Activated naive CD4-positive, alpha-beta T cell treated with anti-CD3 and anti-CD28 coated beads, Interleukin-2, amount 10 ng/mL, durations not matched to agents 5 hours and 36 hours (primary cell): ENCODE measurements at places on chromosomes 6 and 20. TPM values are rescaled to one million over a fixed set of nuclear protein-coding genes. Genes with fewer than 3 reads are reported as not detected.

Gene KCNK15
- total RNA-seq: not detected

Gene PGBD1
- 1.2 TPM for total RNA-seq

Gene PREP
- total RNA-seq: 40.6 TPM

Gene CAPN11
- not detected for total RNA-seq

Gene NFYA
- 34.2 TPM for total RNA-seq

Gene RCAN2
- 0.07 TPM for total RNA-seq

Gene ARMH2
- total RNA-seq: 2.6 TPM

Gene PRICKLE4
- not detected for total RNA-seq
